Iris pigment epithelial cell (primary cell): ENCODE measurements at places on chromosomes 1 and 21.
A peak's percentile ranks its signal among the peaks of the same experiment; 100 is the strongest.

DNA sequence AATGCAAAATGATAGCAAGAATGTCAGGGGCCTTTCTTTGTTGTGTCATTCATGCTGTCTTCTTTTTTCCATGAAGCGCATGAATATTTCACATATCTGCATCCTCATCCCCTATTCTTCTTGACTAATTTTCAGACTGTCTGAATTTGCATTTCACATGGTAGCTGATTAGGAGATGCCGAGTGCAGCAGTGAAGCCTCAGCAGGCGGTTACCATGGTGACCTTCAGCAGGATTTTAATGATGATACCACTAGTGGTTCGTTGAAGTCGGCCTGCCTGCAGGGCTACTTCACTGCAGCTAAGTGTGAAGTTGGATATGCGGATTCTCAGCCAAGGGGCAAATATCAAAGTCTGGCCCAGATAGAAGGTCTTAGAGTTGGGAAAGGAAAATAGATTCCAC, 141.8 kb downstream of the NEK7 start:
- DNase-seq = no peak

DNA sequence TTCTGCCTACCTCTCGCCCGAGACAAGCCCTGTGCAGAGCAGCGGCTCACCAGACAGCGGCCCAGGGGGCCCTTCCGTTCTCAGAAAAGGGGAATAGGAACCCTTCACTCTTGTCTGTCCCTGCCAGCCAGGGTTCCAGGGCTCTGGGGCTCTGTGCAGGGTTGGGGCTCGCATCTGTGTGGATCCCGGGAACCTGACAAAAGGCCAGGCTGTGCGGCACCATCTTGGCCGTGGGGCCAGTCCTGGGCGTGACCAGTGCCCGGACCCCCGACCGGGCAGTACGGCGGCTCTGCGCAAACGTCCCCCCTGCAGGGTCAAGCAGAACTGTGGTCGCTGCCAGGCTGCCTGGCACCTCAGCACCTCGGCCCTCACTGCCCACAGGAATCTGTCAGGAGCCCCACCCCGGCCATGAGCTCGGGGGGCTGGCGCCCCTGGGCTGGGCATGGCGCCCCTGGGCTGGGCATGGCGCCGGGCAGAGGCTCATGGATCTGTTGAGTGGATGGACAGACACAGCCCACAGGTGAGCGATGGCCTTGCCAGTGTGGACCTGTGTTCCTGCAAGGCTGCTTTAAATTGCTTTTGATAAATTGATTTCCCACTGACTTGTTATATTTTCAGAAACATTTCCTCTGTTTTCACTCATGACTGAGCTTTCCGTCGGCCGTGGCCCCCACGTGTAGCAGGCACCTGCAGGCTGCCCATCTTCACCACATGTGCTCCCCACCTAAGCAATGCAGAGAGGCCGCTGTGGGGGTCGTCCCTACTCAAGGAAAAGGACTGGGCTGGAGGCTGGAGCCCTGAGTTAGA, 59.0 kb downstream of the SLX9 start:
- DNase-seq = no peak

DNA sequence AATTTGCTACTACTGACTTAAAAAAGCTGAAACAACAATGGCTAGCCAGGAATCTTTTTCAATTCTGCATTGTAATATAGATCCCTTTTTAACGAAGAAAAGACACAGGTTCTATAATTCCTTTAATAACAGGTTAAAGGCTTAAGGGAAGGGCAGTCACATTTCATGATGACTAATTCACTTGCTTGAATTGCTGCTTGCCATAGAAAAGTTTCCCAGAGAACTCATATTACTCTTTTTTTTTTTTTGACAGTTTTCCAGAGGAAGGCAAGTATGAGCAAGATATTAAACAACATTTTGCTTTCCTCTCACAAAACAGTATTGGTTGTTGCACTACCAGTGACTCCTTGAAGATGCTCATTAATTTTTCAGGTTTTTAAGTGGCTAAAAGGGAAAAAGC, 60.9 kb downstream of the IL23R start:
- peak; percentile 15 for DNase-seq

DNA sequence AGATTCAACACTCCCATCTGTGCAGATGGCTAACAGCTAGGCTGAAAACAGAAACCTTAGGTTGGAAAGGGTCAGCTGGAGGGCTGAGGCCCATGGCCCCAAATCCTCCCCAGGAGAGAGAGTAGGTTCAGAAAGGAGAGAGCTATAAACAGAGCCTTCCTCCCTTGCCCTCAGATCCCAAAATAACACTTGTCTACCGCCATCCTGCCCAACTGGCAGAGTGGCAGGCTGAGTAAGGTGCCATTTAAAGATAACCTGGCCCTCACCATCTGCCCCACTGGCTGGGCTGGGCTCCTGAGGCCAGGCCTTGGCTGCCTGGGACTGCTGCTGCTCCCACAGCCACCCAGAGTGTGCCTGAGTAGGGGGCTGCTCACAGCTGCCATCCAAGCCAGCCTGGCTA, 4.3 kb upstream of the SHISA4 start:
- no peak for DNase-seq

DNA sequence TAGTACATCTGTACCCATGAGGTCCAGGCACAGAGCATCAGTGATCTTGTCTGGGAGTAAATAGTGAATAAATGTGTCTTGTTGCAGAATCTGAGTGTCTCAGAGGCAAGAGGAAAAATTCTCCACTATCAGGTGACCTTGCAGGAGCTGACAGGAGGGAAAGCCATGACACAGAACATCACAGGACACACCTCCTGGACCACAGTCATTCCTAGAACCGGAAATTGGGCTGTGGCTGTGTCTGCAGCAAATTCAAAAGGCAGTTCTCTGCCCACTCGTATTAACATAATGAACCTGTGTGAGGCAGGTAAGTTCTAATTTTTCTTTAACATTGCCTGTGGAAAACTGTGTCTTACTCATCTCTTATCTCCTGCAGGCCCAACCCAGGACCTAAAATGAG, 43.1 kb downstream of the IL12RB2 start:
- no peak for DNase-seq

GRCh38 chr1:8427986-8428385, 110.1 kb downstream of the SLC45A1 start:
- DNase-seq = no peak

GRCh38 chr1:90729504-90730242, 12.6 kb upstream of the BARHL2 start:
- no peak for DNase-seq

- peak; percentile 85 for DNase-seq
These were observed 3.0 kb downstream of the OLFML3 start for GRCh38 chr1:113981962-113982931.

GRCh38 chr21:31798842-31799704, 67.2 kb upstream of the SCAF4 start:
- no peak for DNase-seq

- peak; percentile 28 for DNase-seq
These were observed 93.8 kb upstream of the PRDX6 start for GRCh38 chr1:173383351-173383750.
